ENCODE measurements at places on chromosomes 1 and 21. TPM values are rescaled to one million over a fixed set of nuclear protein-coding genes. Genes with fewer than 3 reads are reported as not detected.

DNA sequence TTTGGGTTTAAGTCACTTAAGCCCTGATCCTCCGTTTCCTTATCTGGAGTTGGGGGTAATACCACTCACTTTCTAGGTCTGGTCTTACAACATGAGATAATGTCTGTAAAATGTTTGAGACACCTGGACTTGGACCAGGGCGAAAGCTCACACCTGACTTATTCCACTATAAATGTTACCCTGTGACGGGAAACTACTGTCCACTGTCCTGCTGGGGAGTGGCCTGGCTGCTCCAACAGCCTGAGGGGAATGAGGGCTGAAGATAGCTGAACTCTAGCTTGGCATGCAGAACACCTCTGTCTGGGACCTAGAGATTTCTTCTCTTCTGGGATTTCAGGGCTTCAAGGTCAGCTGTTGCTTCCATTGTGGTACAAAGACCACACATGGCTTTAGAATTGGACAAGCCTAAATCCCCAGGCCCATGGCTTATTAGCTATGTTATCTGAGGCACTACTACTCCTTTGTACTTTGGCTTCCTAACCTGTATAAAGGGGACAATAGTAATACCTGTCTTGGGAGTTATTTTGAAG, 9.5 kb upstream of the A3GALT2 start:
- no peak for DNase-seq

- DNase-seq = no peak
These were observed 19.6 kb upstream of the C1orf159 start for GRCh38 chr1:1135339-1136136.

GRCh38 chr1:39666772-39667171, 5.1 kb downstream of the NT5C1A start:
- DNase-seq = no peak

GRCh38 chr1:77671836-77672235, 10.6 kb downstream of the ZZZ3 start:
- no peak for DNase-seq

DNA sequence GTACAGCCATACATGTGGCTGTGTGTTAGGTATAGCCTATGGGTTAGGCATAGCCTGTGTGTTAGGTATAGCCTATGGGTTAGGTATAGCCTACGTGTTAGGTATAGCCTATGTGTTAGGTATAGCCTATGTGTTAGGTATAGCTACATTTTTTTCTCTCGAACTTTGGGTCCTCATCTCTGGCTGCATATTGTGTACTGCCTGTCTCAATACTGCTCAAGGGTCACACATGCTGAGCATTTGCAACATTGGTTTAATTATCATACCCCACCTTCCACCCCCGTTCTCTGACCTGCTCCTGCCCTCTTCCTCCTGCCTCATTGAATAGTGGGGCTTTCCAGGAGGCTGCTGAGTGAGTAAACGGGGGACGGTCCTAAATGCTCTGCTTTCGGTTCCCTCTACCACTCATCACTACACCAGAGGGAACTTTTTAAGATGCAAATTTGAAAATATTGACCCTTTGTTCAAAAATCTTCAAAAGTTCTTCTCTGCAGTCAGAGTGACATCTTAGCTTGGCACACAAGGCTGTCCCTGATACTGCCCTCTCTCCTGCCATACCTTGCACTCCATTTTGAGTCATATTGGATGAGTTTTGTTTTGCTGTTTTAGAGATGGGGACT, 17.8 kb downstream of the OR2B11 start:
- DNase-seq = no peak

DNA sequence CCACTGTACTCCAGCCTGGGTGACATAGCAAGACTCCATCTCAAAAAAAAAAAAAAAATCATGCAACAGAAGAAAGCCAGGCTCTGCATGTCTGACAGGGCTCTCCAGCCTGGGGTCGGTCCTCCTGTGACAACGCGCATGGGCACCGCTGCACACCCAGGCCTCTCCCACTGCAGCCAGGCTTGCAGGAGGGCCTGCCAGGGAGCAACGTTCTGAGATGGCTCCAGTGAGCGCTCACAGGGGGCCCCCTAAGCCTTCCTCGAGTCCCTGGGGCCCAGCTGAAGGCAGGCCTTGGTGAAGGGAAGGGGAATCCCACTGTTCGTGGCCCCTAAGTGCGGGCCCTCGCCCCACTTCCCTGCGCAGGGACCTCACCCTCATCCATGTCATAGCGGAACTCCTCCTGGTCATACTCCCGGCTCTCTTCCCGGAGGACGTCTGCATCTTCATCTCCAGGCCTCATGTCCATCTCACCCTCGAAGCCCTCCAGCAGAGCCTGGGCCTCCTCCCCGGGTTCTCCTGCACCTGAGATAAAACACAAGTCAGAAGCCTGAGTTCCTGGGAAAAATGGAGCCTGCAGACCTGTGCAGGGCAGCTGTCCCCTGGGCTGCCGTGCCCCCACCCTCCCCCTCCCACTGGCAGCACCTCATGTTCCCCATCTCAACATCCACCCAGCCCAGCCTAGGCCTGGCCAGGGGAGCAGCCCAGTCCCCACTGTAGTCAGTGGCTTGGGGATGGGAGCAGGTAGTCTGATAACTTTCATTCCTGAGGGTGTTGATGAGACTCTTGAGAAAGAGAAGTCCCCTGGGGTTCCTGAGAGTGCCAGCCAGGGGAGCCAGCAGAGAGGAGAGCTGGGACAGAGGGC, 20.3 kb downstream of the RSPH1 start:
- no peak for DNase-seq

GRCh38 chr1:51726544-51727225, 109.8 kb downstream of the OSBPL9 start:
- no peak for DNase-seq

DNA sequence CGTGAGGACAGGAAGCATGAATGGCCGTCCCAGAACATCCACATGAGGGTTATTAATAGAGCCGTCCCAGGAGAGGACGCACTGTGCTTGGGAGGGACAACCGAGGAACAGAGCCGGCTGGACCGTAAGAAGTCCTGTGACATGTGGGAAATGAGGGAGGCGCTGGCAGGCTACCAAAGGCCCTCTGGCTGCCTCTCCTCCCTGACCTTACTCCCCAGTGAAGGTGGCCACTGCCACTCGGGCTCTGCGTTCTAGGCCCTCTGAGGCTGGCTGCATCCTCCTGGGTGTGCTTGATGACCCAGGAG, 15.5 kb upstream of the NPPB start:
- no peak for DNase-seq

DNA sequence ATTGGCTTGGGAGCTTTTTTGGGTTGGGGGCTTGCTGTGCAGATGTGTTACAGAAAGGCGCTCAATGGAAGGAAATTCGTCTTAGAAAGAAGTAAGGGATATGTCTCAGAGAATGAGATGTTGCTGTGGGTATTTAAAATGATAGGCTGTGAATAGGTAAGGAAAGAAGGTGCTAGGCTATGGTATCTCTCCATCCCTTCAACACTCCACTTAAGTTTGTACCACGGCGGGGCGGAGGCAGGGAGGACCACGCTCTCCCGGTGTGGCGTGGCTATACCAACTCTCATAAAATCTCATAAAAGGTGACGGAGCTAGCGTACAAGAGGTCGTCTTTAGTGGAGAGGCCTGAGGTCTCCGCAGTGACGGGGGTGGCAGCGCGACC, 305 bp upstream of the RPS6KC1 start:
- DNase-seq = no peak

GRCh38 chr1:31901838-31902509, 36.2 kb downstream of the PTP4A2 start:
- DNase-seq = no peak

- no peak for DNase-seq
These were observed 571 bp downstream of the WDR3 start for GRCh38 chr1:117930173-117930447.

GRCh38 chr1:100606438-100606837, 68.5 kb downstream of the GPR88 start:
- DNase-seq = peak; percentile 60

GRCh38 chr1:52140633-52141512, 1.0 kb upstream of the ZFYVE9 start:
- DNase-seq = peak; percentile 23

DNA sequence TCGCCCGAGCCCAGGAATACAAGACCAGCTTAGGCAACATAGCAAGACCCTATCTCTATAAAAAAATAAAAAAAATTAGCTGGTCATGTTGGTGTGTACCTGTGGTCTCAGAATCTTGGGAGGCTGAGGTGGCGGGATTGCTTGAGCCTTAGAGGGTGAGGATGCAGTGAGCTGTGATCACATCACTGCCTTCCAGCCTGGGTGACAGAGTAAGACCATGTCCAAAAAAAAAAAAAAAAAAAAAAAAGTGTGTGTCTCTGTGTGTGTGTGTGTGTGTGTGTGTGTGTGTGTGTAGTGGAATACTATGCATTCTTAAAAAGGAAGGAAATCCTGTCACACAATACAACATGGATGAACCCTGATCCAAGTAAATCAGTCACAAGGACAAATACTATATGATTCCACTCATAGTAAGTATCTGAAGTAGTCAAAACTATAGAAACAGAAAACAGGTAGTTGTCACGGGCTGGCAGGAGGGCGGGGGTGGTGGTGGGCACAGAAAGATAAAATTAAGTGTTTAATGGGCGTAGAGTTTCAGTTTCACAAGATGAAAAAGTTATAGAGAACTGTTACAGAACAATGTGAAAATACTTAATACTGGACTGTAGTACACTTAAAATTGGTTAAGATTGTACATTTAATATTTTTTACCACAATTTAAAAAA, 47.8 kb downstream of the SELENOF start:
- no peak for DNase-seq

ACOT11 gene
- total RNA-seq = 12.5 TPM

LCE2C gene
- not detected for total RNA-seq

PEAR1 gene
- total RNA-seq = 1.9 TPM

CDA gene
- total RNA-seq = not detected

SPRR2E gene
- total RNA-seq = not detected

COL8A2 gene
- total RNA-seq = 110 TPM

Data from umbilical cord (tissue), 2 donors.